Foreskin keratinocyte (primary cell): ENCODE measurements at places on chromosomes 5 and 9. TPM values are rescaled to one million over a fixed set of nuclear protein-coding genes. Genes with fewer than 3 reads are reported as not detected.

ANKRD34B gene
- not detected in 2 replicates for total RNA-seq

ANKRA2 gene
- total RNA-seq = 11.3 and 11.4 TPM in 2 replicates

FOXE1 gene
- total RNA-seq = 0.17 and 0.32 TPM in 2 replicates

LURAP1L gene
- 3.6 TPM in 2 replicates for total RNA-seq

ZNG1F gene
- 5.2 and 10.1 TPM in 2 replicates for total RNA-seq

TGFBR1 gene
- 36.1 and 41.6 TPM in 2 replicates for total RNA-seq

GARNL3 gene
- 3.0 and 3.2 TPM in 2 replicates for total RNA-seq

MRPS2 gene
- total RNA-seq = 65.8 and 70.9 TPM in 2 replicates

SEC16A gene
- 61.8 and 68.9 TPM in 2 replicates for total RNA-seq

TERT gene
- 0.04 TPM in 1 of 2 replicates, not detected in the other for total RNA-seq

CCDC192 gene
- not detected in 2 replicates for total RNA-seq

VCAN gene
- total RNA-seq = 2.6 and 5.8 TPM in 2 replicates

PCDHB8 gene
- total RNA-seq = not detected in 2 replicates

SLC27A6 gene
- 2.6 and 6.9 TPM in 2 replicates for total RNA-seq

- no peak for DNase-seq
These were observed 7.2 kb downstream of the TBCA start for GRCh38 chr5:77768978-77769377.

DNA sequence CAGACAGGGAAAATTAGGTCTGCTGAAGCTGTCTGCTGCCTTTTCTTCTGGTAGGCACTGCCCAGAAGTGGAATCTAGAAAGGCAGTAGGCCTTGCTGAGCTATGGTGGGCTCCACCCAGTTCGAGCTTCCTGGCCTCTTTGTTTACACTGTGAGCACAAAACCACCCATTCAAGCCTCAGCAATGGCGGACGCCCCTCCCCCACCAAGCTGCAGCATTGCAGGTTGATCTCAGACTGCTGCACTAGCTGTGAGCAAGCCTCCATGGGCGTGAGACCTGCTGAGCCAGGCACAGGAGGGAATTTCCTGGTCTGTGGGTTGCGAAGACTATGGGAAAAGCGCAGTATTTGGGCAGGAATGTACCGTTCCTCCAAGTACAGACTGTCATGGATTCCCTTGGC is 18.5 kb downstream of the AGTPBP1 start:
- no peak for DNase-seq

- no peak for DNase-seq
These were observed 179.3 kb downstream of the PAX5 start for GRCh38 chr9:36854751-36855150.

- no peak for DNase-seq
These were observed 142.7 kb downstream of the ANXA1 start for GRCh38 chr9:73294336-73294735.

GRCh38 chr9:90808398-90808797 is 6.8 kb downstream of the SYK start:
- no peak for DNase-seq

DNA sequence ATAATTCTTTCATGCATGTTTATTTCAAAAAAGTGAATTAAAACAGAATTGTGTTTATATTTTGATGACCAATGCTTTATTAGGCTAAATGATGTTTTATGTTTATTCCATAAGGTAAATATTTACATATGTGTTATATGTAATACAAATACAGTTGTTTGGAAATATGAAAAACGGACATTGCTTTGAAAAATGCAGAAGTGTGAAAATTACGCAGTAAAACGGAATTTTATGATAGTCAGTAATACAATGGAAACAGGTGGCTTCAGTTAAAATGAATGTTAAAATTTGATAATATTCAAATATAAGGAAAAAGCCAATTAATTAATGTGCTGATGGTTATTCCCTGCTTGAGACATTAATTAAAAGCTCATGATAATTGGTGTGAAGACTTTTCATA is 1633.8 kb downstream of the MAT2B start:
- no peak for DNase-seq

GRCh38 chr9:92135576-92135975 is 20.4 kb upstream of the SPTLC1 start:
- DNase-seq = no peak

- DNase-seq = no peak
These were observed 395.9 kb downstream of the PSAT1 start for GRCh38 chr9:78692871-78693270.

DNA sequence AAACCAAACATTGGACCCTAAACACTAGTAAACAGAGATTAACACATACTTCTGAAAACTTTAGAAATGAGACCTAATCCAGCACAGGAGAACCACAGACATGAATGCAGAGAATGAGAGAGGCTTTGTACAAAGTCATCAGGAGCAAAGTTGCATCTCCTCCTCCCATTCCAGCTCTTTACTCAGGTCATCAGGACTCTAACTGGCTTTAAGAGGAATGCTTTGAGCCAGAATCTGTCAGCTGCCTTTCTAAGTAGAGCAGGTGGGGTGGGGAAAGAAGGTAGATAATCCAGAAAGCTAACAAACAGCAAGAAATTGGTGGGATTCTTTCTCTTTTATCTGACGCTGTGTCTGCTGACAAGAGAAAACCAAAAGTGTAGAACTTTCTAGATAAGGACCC is 582.7 kb upstream of the DMAC1 start:
- DNase-seq = no peak

- no peak for DNase-seq
These were observed 88.5 kb upstream of the SEMA6A start for GRCh38 chr5:116663081-116663480.

GRCh38 chr9:70494221-70494620 is 79.8 kb upstream of the KLF9 start:
- no peak for DNase-seq

DNA sequence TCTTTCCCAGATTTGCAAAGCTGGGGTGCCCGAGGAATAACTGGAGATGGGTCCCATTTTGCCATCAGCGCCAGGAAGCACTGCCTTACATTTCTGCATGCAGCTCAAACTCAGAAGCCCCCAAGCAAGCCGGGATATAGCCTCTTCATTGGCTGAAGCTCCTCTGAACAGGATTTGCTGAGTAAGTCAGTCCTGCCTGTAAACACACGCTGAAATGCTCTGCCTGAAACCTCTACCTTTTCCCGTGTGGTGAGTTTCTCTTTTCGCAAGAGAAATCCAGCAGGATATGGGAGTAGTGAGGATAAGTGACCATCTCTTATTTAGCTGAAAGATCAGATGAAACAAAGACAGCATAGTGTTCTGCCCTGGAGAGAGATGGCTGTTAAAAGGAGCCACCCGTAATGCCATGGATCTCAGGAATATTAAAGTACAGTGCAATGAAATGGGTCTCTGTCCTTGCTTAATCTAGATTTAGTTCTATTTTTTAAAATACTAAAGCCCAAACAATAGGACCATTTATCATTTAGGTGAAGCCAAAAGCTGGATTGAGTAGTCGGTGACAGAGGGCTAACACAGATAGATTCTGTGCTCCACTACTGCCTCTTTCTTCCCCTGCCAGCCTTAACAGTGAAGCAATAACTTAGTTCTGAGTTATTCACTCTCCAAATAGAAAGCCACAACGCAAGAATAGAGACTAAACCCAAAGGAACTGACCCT is 177.5 kb upstream of the PPP2R2B start:
- no peak for DNase-seq

DNA sequence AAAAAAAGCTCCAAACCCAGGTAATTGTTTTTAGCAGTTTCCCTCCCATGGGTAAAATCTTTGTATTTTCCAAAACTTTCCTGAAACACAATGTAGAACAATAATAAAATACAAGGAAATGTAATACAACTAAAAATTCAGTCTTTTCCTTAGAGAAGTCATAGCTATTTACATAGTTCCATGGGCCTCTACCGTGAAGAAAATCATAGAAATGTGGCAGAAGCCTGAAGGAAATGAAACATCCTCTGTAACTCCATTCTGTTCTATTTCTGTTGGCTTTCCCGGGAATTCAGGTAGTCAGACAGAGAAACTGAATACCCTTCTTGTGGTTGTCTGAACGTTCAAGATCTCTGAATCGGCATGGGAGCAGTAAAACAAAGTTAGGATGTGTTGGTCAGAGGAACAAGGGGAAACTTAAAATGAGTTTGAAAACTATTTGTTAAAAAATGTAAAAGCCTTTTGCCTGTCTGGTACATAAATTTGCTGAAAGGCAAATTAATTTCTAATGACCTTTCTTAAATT is 202.4 kb upstream of the ZNF608 start:
- no peak for DNase-seq

DNA sequence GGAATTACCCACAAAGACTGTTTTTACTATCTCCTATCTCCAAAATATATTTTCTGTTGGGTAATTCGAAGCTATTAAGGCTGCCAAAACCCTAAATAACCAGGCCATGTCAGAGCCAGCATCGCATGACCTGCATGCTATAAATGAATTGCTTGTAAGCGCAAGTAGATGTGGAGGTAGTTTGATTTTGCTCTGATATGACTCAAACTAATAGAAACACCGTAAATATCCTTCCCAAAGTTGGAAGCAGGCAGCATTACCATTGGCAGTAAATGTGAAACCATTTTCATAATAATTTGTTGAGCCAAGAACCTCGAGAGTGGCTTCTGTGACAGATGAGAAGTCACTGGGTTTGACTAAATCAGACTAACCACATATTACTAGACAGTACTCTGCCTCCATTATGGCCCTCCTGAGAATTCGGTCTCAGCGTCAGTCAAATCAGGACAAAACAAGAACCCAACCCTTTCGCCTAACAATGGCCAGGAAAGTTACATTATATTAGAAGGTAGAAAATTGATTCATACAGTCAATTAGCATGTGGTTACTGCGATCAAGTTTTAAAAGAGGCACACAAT is 289.8 kb downstream of the SPOCK1 start:
- DNase-seq = no peak

DNA sequence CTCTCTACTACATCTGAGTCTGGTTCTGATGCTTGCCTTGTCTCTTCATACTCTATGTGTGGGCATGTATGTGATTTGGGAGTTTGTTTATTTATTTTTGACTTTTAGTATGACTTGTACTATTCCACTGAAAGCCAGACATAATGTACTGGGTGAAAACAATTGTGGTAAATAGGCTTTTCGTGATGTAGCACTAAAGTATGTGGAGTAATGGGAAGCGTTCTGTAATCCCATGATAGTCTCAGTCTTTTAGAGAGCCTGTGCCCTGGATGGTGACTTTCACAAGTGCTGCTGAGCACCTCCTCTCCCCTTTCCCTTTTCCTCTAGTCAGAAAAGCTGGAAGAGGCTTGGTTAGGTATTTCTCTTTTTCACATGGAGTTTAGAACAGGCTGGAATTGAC is 85.8 kb upstream of the S1PR3 start:
- no peak for DNase-seq

GRCh38 chr9:80020530-80020929 is 448.8 kb downstream of the TLE4 start:
- no peak for DNase-seq

- DNase-seq = peak; percentile 63
These were observed 168.6 kb downstream of the CARTPT start for GRCh38 chr5:71887680-71888079.

DNA sequence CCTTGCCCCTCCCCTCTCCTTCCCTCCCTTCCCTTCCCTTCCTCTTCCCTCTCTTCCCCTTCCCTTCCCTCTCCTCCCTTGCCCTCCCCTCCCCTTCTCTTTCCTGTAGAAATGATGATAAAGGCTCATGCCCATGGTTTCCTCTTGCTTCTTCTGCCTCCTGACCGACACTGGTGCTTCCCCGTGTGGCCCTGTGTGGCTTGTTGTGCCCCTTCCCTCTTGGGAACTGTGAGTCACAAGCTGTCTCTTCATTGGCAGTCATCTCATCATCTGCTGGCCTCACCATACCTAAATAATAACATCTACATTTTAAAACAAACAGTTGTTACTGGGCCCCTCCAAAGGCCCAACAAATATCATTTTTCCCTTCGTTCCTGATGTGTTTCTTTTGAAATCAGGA is 11.7 kb upstream of the CARNMT1 start:
- DNase-seq = no peak

GRCh38 chr5:172943283-172943841 is 15.9 kb upstream of the RPL26L1 start:
- DNase-seq = no peak

- DNase-seq = no peak
These were observed 193.7 kb downstream of the RAB3C start for GRCh38 chr5:58776559-58776958.

DNA sequence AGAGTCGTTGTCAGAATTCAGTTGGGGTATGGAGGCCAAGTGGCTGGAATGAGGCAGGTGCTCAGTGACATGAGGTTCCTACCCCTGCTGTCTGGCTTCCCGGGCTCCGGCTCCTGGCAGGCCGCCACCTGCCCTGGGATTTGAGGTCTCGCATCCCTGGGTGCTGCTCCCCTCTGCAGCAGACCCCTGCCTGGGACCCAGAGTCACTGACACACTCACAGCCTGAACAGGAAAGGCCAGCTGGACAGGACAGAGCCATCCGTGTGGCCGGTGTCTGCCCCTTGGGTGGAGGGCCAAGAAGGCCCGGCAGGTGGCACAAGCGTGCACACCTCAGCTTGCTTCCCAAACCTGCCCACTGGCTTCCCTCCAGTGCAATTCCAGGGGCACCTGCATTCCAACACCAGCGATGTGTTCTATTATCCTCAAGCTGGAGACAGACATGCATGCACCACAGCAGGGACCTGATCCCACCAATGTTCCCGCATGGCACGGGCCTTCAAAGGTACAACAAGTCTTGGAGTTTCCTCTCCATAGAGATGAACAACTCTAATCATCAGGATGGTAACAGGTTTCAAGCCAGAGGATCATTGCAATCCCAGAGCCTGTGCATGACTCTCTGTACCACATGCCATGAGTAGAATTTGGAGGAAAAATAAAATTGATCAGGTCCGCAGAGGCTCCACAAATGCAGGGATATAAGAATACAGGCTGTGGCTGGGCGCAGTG is 45.6 kb upstream of the RNF130 start:
- no peak for DNase-seq

DNA sequence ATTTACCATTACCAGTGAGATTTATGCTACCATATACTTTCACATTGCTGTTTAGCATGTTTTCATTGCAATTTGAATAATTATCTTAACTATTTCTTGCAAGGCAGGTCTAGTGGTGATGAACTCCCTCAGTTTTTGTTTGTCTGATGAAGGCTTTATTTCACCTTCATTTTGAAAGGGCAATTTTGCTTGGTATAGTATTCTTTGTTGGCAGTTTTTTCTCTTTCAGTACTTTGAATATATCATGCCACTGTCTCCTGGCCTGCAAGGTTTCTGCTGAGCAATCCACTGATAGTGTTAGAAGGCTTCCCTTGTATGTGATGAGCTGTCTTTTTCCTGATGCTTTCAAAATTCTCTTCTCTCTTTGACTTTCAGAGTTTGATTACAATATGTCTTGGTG is 188.0 kb downstream of the MARCHF11 start:
- DNase-seq = no peak

DNA sequence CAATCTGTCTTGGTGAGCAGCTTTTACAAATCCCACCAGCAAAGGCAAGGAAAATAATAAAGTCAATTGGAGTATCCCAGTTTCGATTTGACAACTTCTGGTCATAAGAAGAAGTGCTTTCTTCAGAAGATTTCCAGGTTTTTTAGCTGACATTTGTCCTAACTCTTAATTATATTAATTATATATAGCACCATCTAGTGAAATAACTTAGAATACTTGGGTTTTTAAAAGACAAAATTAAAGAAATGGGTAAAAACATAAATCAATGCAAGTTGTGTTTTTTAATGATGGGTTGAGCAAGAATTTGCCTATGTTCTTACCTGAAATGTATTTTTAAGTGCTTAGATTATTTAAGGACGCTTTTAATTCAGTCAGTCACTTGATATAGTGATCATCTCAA is 421.8 kb downstream of the ACTL7B start:
- DNase-seq = no peak
